ENCODE measurements at places on chromosomes 12 and 14.

GRCh38 chr12:72792889-72793288 lies 520.7 kb downstream of the TRHDE start:
- no peak for DNase-seq

DNA sequence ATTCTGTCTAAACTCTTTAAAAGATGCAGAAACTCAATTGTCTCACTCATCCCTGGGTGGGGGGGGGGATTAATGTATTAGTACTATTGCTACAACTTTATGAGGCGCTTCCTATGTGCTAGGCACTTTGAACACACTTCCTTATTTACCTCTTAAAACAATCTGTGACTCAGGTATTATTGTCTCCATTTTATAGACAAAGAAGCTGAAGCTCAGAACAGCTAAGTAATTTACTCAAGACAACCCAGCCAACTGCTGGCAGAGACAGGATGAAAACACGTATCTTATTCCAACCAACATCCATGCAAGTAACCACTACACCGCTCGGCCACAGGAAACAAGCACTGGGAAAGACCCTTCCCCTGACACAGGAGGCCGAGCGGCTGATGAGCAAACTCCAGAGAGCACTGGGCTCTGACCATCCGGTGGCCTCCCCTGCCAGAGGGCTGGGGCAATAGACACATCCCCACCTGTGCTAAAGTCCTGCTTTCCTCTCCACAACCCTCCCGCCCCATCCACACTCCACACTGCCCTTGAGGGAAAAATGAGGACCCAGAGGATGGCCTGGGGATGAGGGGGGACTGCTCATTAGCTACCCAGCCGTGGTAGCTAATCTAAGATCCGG lies 244.2 kb downstream of the DPF3 start:
- no peak for DNase-seq

GRCh38 chr12:86331457-86331856 lies 75.3 kb upstream of the MGAT4C start:
- no peak for DNase-seq

DNA sequence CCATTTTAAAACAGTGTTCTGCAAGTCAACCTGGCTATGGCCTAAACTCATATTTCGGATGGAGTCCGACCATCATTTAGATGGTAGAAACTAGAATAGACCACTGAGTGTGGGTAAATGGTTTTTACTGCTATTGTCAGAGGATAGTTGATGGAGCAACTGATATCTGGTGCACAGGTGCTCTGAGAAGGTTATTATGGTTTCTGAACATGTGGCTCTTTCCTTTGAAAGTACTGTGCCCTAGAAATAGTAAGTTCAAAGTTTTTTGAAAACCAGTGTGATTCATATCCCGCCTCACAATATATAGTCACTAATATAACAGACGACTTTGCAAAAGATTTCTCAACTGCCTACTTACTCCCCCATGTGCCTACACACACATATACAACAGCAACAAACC lies 64.4 kb upstream of the BTG1 start:
- DNase-seq, result no peak
